Activated CD4-positive, alpha-beta T cell treated with anti-CD3 and anti-CD28 coated beads, Interleukin-2, amount 10 ng/mL, durations not matched to agents 7 days and 5 days (primary cell): ENCODE measurements at places on chromosomes 1 and 21.

DNA sequence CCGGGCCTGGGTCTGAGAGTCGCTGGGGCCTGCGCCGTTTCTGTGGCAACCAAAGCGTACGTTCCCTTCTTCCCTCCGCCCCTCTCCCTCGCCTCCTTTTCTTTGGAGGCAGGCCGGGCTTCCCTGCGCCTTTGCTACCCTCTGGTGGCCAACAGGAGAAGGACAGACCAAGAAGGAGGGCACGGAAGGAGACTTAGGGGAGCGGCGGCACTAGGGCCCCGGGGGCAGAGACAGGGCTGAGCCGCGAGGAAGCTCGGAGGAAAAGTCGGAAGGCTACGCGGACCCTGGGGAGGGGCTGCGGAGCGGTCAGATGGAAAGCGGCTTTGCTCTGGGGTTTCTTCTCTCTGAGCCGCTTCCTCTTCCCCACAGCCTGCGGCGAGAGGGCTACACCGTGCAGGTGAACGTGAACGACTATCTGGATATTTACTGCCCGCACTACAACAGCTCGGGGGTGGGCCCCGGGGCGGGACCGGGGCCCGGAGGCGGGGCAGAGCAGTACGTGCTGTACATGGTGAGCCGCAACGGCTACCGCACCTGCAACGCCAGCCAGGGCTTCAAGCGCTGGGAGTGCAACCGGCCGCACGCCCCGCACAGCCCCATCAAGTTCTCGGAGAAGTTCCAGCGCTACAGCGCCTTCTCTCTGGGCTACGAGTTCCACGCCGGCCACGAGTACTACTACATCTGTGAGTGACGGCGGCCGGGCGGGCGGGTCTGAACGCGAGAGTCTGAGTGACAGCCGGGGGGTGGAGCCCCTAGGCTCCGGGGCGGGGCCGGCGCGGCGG, 6.3 kb downstream of the EFNA3 start:
- peak; percentile 94 for DNase-seq

GRCh38 chr1:25161981-25162380, 70.3 kb downstream of the SYF2 start:
- no peak for DNase-seq

- no peak for DNase-seq
These were observed 139.5 kb downstream of the RGS7 start for GRCh38 chr1:241217516-241217915.

DNA sequence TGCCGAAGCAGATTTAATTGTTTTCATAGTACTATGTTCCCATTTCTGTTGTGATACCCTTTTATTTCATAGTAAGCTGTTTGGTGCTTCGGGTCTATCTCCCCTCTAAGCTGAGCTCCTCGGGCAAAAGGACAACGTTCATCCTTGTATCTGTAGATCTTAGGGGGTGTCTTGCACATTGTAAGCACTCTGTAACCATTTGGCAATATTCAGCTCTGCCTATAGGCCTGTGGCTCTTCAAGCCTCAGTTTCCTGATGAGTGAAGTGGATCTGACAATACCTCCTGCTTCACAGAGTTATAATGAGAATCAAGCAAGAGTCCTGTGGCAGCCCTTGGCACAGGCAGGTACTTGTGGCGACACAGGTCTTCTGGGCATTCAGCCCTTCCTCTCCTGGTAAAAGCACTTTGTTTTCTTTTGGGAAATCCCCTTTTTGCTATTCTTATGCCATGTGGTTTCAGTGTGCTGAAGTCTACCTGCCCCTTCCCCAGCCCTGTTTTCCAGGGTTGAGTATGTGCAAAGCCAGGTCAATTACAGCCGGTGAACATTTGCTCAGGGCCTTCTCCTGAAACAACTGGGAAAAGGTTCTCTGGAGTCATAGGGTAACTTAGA, 8.5 kb upstream of the EXO1 start:
- no peak for DNase-seq
